ENCODE measurements at places on chromosomes 7 and 10.
A peak's percentile ranks its signal among the peaks of the same experiment; 100 is the strongest.

DNA sequence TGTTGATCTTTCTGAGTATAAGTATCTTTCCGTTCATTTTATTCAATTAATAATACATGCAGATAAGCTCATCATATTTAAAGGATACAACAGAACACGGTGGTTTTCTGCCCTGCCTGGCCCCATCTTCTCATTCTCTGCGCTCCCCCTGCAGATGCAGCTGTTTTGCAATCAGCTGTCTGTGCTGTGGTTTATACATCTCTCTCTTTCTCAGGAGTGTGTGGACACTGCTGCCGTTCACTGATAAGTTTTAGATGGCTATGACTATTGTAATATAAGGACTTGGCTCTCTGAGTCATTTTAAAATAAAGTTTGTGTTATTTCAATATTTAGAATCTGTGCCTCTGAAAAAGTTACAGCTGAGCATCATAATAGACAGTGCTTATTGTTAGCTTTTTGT, 54.5 kb downstream of the CUL1 start:
- DNase-seq = no peak

GRCh38 chr7:117385363-117386109, 41.8 kb downstream of the ASZ1 start:
- peak; percentile 18 for DNase-seq

DNA sequence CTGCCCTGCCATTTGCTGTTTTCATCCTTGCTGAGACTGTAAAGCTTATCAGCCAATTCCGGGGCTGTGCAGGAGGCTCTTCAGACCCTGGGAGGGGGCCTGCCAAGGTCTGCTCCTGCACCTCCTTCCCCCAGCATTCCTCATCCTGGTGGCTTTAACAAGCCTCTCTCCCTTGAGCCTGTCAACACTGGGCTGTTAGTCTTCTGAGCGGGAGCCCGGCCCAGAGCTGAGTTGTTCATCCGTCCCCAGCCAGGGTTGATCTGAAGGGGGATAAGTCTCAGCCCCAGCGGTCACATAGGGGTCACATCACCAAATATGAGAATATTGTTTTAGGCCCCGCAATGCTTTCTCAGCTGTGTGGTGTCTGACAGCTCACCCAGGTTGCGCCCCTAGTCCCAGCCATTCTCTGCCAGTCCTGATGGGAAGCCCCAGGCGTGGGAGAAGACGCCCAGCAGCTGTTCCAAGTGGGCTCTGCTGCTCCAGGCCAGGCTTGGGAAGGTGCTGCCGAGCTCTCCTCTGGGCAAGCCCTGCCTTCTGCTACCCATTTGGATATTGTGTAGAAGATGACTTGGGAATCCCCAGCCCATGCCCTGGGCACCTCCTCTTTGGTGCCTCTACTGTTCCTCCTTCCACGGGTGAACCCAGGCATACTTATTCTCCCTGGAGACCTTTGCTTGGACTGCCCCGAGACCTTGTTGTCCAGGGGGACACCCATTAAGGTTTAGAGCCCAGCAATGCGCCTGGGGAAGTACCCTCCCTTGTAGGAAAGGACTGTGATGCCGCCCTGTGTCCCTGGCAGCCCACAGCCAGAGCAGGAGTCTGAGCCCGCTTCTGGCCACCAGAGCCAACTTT, 23.5 kb upstream of the TRIM8 start:
- DNase-seq = no peak

GRCh38 chr7:50621206-50621605, 56.0 kb upstream of the DDC start:
- no peak for DNase-seq

- DNase-seq = no peak
Observed at GRCh38 chr7:24885305-24885704, 94.7 kb downstream of the OSBPL3 start.
